Bronchial epithelial cell (primary cell): ENCODE measurements at places on chromosomes 13 and 19.
A peak's percentile ranks its signal among the peaks of the same experiment; 100 is the strongest.

- no peak for DNase-seq
Measured at GRCh38 chr19:10105509-10106099, 558 bp upstream of the PPAN start.

DNA sequence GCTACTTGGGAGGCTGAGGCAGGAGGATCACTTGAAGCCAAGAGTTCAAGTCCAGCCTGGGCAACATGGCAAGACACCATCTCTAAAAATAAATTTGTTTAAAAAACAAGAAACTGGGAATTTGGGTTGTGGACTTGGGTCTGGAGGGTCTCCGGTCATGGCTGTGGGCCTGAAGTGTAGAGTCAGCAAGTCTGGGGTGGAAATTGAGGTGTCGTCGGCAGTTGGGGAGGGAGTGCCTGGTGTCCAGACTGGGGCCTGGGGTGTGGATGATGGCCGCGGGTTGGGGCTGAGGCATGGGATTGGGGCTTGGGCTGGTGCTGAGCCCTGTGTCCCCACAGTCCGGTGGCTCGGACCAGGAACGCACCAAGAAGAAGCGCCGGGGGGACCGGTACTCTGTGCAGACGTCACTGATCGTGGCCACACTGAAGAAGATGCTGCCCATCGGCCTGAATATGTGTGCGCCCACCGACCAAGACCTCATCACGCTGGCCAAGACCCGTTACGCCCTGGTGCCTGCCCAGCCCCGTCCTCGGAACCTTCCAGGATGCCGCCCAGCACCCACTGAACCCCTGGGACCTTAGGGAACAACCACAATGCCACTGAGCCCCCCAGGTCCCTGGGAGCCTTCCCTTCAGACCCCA lies 91.6 kb downstream of the RYR1 start:
- DNase-seq = no peak

DNA sequence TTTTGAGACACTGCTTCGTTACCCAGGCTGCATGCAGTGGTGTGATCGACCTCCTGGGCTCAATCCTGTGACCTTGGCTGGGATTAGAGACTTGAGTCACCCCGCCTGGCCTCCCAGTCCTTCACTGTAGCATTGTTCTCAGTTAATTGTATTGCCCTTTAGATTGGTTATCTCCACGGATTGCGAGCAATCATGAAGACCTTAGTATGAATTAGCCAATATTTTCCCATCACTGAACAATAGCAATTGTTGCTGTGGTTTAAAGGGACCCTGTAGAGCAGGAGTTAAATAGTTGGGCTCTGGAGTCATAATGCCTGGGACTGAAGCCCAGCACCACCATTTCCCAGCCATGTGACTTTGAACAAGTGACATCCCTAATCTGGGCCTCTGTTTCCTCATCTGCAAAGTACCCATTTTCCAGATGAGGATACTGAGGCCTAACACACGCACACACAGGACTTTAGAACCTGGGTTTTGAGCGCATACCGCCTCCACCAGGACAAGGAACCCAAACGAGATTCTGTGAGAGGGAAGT lies 8.4 kb downstream of the PPP1R14A start:
- no peak for DNase-seq

DNA sequence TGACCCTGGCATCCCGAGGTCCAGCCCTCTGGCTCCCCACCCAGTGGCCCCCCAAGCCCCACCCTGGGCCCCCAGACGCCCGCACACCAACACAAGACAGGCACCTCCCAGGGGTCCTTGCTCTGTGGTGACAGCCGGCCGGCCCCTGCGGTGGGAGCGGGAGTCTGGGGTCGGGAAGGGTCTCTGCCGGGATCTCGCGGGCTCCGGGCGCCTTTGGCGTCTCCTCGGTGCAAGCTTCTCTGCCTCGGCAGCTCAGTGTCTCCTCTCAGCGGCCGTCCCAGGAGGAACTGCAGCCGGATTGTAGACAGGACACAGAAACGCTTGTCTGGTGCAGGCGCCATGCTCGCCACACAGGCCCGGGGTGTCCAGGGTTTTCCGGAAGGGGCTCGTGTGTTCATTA lies 43.7 kb downstream of the TMEM255B start:
- no peak for DNase-seq

- DNase-seq = no peak
Measured at GRCh38 chr19:2243274-2244124, 5.6 kb upstream of the AMH start.

GRCh38 chr13:23919006-23919405 lies 21.7 kb upstream of the C1QTNF9B start:
- no peak for DNase-seq

DNA sequence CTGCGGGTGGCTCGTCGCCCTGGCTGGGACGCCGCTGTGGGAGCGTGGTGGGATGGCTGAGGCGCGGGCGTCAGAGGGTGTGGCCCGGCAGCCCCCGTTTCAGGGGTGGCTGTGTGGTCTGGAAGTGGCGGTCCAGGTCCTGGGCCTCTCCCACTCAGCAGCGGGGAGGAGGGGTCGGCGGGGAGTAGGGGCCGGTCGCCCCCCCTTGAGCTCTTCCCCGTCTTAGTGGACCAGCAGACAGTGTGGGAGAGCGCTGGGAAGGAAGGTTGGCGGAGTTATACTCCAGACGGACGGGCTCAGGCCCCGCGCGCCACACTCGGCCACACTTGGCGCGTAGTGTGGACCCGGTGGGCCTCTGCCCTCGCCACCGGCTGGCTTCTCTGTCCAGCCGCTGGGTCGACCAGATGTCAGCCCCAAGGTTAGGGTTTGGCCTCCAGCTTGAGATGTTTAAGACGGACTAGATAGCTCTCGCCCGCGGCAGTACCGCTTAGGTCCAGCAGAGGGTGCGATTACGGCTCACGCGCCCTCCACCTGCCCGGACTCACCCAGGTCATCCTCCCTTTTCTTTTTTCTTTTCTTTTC lies 21.7 kb upstream of the ZNF429 start:
- no peak for DNase-seq

GRCh38 chr19:15452111-15453047 lies 2.6 kb upstream of the WIZ start:
- DNase-seq = peak; percentile 65

DNA sequence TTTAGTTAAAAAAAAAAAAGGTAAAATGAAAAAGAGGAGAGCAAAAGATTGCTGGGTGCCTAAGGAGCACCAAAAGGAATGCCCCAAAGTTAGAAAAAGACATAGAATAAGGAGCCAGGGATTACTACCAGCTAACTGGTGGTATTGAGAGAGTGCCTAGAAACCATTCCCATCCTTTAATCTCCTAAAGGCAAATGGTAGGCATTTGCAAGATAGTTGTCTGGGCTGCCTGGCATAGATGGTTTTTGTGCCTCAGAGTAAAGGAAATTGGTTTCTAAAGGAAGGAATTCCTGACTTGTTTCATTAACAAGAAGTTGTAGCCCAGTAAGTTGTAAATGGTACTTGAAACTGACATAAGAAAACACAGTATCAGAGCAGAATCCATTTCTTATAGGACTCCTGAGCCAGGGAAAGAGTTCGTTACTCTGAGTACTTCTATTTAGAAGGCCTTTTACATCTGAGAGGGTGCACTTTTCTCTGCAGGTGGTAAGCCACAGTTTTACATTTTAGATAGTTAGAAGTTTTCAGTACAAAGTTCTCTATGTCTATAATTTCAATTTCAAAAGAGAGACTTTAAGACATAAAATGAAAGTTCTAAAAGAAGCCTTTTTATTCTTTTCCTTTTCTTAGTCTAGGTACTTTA lies 92.6 kb downstream of the OLFM4 start:
- no peak for DNase-seq

DNA sequence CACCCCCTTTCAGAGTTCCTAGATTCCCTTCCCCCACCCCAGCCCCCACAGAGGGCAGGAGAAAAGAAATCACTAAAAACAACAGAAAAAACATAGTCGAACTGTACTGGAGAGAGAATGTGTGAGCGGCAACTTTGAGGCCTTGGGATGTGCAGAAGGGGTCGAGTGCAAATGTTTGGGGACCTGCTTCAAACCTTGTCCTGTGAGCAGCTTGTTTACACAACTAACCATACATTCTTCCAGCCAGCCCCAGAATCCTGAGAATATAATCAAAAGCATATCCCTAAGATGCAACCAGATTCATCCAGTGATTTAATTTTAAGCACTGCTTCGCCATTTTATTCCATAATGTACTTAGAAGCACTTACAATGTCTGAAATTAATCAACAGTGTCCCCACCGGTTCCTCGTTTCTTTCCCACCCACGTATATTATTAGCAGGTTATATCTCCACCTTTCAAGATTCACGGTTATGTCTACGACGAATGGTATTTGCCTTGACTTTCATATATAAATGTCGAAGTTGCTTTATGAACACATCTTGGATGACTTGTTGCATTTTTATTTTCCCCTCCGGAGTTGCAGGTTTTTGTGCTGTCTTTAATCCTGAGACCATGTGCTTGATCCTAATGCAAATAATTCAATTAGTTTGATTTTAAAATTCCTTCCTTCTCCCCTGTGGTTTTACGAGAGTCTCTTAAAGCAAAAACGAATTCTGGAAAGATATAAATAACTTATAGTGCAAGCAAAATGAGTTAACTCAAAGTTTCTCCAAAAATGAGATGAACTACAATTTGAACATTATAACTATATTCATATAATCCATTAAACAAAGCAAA lies 107.6 kb downstream of the ZIC5 start:
- DNase-seq = no peak

GRCh38 chr13:51793570-51794271 lies 10.2 kb downstream of the DHRS12 start:
- peak; percentile 86 for DNase-seq

DNA sequence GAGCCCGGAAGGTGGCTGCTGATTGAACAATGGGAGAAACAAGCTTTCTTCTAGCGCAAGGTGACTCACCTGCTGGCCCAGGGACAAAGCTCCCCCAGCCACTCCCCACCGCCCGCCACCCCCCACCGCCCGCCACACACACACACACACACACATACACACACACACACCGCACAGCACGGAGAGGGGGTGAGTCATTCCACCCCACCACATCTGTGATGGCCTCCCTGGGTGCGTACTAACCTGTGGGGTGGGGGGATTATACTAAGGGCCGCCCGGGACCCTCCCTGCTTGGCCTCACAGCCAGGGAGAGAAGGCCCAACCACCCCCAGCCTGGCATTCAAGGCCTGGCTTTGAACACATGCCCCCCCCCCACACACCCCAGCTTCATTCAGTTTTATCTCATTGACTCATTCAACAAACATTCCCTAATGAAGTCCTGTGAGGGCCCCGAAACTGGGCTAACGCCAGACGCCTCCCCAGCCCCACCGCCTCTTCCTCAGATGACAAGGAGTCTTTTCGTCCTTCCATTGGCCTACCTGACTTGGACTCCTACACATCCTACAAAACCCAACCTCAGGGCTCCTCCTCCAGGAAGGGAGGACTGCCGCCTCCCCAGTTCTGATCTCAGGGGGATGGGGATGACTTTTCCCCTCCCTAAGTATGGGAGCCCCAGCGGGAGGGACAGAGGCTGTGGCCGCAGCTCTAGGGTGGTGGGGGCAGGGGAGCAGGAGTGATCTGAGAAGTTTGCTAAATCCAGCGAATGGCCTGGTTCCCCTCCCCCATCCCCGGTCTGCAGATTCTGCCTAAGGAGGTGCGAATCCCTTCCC lies 5.8 kb upstream of the ONECUT3 start:
- peak; percentile 96 for DNase-seq

DNA sequence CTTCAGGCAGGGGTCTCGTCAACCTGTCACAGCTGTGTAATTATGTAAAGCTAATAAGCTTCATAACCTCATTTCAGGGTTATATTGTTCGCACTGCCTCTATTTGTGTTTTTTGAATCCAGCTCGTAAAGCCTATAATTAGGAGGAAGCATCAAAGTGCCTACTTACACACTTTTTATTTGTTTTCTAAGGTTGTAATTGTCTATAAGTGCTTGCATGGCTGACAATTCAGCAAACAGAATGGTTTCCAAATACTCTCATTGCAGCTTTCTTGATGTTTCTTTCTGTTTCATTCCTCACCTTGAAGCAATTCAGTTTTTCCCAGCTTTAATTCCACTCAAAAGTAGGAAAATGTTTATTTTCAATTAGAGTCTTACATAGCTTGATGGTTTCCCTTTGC lies 336.3 kb downstream of the HS6ST3 start:
- DNase-seq = no peak

DNA sequence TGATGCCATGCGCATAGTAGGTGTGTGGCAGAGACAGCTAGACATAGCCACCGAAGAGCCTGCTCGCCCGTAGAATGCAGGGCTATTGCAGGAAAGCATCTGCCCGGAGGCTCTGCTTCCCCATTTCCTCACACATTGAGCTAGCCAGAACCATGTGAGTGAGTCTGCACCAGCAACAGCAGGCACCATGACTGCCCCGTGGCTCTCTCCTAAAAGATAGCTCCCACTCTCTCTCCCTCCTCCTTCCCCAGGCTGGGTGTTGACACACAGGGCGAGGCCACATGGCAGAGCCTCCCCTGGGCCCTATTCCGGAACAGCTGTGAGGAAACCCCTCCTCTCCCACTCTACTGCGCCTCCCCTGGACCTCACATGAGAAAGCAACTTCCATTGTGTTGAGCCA lies 52.3 kb upstream of the ATP12A start:
- DNase-seq = no peak

- DNase-seq = no peak
Measured at GRCh38 chr13:24292481-24292880, 16.9 kb upstream of the C1QTNF9 start.

GRCh38 chr19:27828829-27829228 lies 1384.1 kb downstream of the UQCRFS1 start:
- no peak for DNase-seq

DNA sequence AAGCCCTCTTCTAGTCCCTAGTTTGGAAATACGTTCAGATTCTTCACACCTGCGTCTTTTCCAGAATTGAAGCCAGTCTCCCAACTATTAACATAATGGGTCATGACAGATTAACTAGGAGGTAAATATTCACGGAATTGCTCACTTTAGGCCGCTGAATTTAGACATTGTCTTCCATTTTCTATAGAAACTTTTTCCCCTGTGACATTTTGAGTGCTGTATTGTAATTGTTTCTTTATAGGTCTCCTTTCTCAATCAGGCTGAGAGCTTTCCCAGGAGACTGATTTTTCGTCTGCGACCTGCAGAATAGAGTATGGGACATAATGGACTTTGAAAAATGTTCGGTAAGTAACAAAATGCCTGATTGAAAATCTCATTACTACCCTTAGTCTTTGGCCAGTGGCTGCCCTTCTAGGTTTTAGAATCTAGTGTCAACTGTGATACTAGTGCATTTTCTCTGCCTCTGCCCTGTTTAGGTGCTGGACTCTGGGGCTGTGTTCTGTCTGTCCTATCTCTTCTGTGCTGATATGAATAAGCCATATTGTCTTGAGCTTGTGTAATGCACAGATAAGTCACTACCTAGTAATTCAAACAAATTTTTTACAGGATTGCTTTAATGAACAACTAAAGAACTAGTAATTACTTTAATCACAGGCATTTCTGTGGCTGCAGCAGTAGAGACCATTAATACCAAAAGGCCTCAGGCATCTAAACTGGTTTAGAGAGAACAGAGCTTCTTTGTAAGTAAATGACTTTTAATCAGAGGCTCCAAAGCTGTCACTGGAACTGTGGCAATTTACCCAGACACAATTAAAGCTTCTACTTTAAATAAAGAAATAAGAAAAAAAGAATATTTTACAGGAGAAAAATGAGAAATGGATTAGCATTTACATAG lies 122.4 kb upstream of the FREM2 start:
- DNase-seq = no peak

GRCh38 chr13:94620286-94620896 lies 18.7 kb downstream of the GPR180 start:
- peak; percentile 50 for DNase-seq
